ENCODE measurements at places on chromosomes 2 and 18.

GRCh38 chr2:40300391-40300790, 151.5 kb downstream of the SLC8A1 start:
- DNase-seq = no peak

DNA sequence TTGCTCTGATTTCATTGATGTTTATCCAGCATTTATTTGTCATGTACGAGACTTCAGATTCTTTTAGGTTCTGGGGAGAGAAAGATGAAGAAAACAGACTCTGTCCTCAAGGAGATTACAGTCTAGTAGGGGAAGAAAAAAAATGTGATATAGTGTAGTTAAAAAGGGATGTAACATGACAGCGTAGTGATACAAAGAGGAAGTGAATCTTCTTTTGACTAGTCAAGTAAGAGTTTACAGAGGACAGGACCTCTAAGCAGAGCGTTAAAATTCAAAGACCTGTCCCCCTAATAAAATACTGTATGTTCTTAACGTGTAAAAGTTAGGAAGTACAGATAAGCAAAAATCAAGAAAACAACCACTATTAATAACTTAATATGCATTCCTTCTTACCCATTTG, 47.7 kb downstream of the NCOA1 start:
- DNase-seq = no peak

- no peak for DNase-seq
Observed at GRCh38 chr2:159124441-159124911, 156.0 kb downstream of the TANC1 start.

GRCh38 chr2:144004742-144005141, 515.2 kb downstream of the ZEB2 start:
- no peak for DNase-seq

- DNase-seq = no peak
Observed at GRCh38 chr2:177692783-177693269, 300.3 kb downstream of the AGPS start.

DNA sequence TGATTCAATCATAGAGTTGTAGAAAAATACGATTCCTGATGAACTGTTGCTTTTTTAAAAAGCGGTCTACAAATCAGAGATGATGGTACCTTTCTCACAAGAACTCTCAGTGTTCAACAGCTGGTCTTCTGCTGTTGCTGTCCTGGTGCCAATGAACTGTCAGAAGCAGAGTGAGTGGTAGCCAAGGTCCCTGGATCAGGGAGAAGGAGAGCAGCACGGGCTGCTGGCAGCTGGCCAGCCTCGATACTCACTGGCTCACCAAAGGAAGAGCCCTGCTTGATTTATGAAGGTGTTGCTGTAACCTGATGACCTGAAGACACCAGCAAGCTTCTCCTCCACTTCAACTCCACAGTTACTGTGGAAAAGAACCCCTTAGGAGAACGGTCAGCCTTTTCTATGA, 300.8 kb upstream of the SOX11 start:
- no peak for DNase-seq

GRCh38 chr2:111698743-111699554, 185.0 kb downstream of the ANAPC1 start:
- DNase-seq = peak; percentile 37

DNA sequence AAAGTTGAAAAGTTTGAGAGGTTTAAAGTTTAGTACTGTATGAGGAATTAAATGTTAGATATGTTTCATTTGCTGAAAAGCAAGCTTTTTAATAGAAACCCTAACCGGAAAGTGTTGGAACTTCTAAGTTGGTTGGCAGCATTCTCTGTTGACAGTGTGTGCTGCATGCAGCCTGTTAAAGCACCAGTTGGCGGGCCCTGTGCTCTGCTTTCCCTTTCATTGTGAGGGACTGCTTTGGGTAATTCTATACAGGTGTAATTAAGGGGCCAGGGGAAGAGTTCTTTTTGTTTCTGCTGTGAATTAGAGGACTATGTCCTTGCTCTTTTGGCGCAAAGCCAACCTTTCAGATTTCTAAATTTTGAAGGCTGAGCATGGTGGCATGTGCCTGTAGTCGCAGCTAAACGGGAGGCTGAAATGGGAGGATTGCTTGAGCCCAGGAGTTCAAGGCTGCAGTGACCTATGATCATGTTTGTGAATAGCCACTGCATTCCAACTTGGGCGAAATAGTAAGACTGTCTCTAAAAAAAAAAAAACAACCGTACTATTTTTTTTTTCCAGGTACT, 20.1 kb downstream of the PLEKHB2 start:
- no peak for DNase-seq

DNA sequence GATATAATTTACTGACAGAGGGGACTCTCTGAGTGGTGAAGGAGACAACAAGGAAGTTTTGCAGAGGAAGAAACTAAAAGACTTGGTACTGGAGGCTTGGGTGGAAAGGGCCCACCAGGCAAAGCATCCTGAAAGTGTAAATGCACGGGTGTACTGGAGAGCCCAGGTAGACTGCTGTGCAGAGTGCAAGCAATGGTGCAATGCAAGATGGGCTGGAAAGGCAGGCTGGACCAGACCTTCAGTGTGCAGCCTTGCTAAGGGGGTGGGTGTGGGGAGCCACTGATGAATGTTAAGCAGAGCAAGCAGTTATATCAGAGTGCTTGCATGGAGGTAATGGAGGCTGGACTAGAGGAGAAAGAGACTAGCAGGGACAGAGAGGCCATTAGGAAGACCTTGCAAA, 10.7 kb downstream of the C2orf74 start:
- no peak for DNase-seq

DNA sequence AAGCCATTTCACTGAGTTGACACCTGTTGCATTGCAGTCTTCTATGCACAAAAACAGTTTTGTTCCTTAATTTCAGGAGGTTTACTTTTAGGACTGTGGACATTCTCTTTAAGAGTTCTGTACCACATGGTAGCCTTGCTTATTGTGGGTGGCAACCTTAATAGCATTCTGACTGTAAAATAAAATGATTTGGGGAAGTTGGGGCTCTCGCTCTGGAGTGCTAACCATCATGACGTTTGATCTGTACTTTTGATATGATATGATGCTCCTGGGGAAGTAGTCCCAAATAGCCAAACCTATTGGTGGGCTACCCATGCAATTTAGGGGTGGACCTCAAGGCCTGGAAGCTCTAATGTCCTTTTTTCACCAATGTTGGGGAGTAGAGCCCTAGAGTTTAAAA, 3.4 kb downstream of the CTLA4 start:
- no peak for DNase-seq

- no peak for DNase-seq
Observed at GRCh38 chr18:75504469-75504868, 77.0 kb upstream of the SMIM21 start.

GRCh38 chr2:201152999-201153815, 29.7 kb upstream of the CASP10 start:
- DNase-seq = no peak

DNA sequence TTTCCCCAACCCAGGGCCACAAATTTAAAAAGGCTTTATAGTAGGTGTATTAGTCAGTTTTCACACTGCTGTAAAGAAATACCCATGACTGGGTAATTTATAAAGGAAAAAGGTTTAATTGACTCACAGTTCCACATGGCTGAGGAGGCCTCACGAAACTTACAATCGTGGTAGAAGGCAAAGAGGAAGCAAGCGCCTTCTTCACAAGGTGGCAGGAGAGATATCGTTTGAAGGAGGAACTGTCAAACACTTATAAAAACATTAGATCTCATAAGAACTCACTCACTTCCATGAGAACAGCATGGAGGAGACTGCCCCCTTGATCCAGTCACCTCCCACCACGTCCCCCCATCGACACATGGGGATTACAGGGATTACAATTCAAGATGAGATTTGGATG, 70.4 kb downstream of the FECH start:
- DNase-seq = no peak

DNA sequence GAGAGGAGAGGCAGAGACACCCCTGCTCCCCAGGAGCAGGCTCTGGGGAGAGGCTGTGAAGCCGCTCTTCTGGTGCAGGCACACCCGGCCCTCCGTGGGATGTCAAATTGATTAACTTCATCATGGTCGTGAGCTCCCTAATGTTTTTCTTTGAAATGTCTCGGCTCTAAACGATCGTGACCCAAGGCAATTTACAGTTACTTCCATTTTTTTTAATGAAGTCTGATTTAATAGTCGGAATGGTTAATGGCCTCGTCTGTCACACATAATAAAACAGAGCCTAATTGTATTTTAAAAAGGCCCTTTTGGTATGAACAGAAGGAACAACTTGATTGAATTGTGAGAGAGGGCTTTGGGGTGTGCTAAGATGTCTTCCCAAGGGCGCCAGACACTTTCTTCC, 130.2 kb downstream of the SMAD2 start:
- DNase-seq = no peak

DNA sequence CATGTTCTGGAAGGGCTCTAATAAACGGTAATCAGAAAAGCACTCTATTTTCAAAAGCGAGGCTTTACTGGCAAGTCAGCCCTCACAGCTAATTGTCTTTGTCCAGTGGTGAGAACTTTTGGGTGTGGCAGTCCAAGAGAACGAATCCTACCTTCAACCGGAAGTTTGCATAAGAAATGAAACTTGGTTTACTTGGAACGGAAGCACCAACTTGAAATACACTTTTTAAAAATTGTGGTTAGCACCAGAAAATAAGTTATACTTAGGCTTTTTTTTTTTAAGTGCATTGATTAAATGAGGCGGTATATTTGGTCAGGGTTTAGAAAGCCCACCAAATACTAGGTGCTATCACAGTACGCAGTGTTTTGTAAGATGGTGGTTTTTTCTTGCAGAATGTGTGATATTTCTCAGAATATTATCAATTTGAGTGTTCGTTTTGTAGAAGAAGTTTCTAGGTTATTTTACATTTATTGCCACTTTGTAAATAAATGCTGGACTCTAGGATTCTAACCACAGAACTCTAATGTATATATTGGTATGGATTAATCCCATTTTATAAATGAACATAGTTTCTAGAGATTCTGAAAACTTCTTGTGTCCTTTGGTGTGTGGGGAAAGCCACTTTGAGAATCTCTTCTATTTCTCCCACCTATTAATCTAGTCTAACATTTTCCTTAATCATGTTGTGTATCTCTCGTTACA, 1.2 kb downstream of the MYL12A start:
- DNase-seq = no peak

GRCh38 chr2:43199492-43200488, 26.6 kb downstream of the ZFP36L2 start:
- no peak for DNase-seq

DNA sequence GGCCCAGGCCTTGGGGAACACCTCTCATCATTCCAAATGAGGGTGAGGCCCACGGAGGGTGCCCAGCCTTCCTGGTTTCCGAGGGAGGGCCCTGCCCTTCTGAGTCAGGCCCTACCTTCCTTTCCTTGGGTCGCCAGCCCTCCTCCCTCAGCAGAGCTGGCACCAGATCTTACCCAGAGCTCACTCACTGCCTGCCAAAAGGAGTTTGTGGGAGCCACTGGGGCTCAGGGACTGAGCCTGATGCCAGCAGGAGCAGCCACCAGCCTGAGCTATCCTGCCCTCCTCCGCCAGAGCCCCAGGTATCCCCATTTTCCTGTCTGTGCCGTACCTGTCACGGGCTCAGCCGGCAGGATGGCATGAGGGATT, 64.1 kb downstream of the NRP2 start:
- DNase-seq = no peak

DNA sequence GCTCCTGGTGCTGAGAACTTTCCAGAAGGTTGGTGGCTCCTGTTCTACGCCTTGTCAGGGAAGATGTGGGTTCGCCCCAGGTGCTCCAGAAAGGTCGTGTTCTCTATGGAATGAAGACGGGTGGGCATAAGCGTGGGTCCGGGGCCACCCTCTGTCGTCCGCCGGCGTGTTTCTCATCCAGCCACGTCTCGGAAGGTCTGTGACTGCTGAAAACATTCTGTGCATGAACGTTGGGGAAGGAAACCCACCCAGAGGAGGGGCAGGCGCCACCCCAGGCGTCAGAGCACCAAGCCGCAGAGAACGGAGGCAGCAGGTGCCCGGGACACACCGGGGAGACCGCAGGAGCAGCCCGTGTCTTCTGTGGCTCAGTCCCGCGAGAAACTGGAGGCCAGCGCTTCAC, 118.2 kb downstream of the RTP5 start:
- DNase-seq = no peak

- DNase-seq = no peak
Observed at GRCh38 chr18:78777992-78778391, 201.6 kb upstream of the SALL3 start.

- no peak for DNase-seq
Observed at GRCh38 chr2:180819106-180819505, 161.3 kb upstream of the UBE2E3 start.

DNA sequence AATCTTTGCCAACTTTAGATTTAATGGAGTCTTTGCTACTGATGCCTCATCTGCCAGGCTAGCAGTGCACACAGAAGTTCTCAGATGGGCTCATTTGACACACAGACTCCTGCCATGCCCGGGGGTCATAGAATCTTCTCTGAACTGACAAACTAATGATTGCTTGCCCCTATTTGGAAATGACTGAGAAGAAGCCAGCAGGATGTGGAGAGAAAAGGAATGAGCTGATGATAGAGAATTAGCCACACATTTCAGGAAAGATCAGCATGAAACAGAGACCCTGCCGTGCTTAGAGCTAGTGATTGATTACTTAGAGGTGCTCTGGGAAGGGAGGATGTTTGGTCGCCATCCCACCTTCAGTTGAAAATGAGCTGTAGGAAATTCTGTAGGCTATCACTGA, 178.5 kb downstream of the TPGS2 start:
- DNase-seq = no peak

GRCh38 chr2:201182650-201183364, at the start of gene CASP10:
CASP10 (plus strand) TSS chr2:201183141; CDS start chr2:201185778, 2,637 bp downstream.
- DNase-seq = no peak

DNA sequence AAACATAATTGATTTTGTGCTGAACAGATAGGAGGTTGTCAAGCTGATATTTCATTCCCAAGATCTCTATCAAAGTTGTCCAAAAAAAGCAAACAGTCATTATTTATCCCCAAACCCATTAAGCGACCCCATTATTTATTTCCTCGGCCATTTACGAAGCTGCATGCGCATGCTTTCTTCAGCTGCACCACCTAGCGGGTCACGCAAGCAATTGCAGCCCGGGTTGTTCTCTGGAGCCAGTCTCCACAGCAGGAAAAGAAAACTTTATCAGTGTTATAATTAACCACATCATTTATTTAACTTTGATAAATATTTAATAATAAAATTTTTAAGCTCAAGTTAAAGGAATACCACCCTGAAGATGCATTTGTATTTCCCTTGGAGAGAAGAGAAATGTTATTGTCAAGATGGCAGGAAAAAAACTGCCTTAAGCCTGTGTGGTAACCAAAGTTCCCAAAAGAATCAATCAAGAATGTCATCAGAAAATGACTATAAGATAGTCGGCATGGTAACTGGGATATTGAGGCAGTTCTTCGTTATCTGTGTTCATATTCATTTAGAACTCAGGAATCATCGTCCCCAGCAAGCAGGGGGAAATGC, 304.7 kb downstream of the FBXO15 start:
- DNase-seq = peak; percentile 54

- no peak for DNase-seq
Observed at GRCh38 chr2:12605936-12606335, 110.8 kb upstream of the TRIB2 start.

GRCh38 chr18:45103319-45104048, 422.8 kb downstream of the SETBP1 start:
- no peak for DNase-seq

DNA sequence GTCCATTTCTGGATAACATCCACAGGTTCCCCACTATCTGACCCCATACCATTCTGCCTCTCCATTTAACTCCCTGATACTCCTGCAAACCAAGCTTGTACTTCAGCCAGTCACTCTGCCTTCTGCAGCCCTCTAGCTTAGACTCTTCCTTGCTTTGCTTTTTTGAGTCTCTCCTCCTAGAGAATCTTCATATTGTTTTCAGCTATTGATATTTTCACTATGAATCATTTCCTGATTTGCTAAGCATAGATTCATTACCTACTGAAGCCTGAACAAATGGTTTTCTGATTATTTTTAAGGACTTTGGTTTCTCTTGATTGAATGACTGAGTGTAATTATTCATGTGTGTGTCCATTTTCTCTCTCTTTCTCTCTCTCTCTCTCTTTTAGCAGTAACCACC, 2102.3 kb upstream of the CELF4 start:
- no peak for DNase-seq
